NB4 (cell line): ENCODE measurements at places on chromosomes 6 and 20.

GRCh38 chr6:16718356-16718755 is 42.9 kb downstream of the ATXN1 start:
- no peak for DNase-seq

DNA sequence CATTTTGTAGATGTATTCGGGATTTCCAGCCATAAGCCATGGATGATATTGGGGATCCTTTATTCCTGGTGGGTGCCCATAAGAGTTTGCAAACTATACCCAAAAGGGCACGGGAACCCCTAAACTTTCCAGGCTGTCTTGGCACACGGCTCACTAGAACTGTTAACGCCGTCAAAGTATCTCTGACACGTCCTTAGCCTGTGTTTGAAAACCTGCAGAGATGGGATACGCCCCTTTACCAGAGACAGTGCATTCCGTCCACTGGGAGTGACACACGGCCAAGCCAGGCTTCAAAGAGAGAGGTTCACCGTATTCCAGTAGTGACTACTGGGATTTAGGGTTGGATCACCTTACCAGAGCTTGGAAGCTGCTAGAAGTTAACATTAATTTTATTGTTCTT is 95.0 kb downstream of the THBS2 start:
- DNase-seq: no peak

GRCh38 chr6:90121982-90122381 is 174.7 kb downstream of the BACH2 start:
- DNase-seq: no peak

GRCh38 chr6:1477432-1478090 is 88.2 kb downstream of the FOXF2 start:
- DNase-seq: no peak

- DNase-seq: no peak
Observed at GRCh38 chr6:49713346-49713745, at the start of gene CRISP2. TSS of gene CRISP2 (minus strand) at chr6:49713543. CDS start at chr6:49709196, 4,347 bp downstream.
